NCI-H774 (cell line): ENCODE measurements at places on chromosomes 6 and 20.
A peak's percentile ranks its signal among the peaks of the same experiment; 100 is the strongest.

DNA sequence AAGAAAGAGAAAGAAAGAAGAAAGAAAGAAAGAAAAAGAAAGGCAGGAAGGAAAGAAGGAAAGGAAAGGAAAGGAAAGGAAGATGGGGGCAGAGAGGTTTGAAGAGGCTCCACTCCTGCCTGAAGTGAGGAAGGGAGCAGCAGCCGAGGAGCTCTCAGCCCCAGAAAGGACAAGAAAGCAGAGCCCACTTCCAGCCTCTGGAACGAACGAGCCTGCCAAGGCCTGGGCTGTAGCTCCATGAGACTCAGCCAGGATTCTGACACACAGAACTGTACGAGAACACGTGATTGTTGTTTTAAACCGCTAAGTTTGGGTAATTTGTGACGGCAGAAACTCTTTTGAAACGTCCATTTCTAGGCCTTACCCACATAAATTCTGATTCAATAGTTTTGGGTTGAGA, 69.5 kb downstream of the TTLL2 start:
- no peak for DNase-seq

GRCh38 chr20:52056203-52057062, 135.1 kb downstream of the ZFP64 start:
- no peak for DNase-seq

GRCh38 chr20:45300961-45301360, 5.7 kb upstream of the RBPJL start:
- no peak for DNase-seq

DNA sequence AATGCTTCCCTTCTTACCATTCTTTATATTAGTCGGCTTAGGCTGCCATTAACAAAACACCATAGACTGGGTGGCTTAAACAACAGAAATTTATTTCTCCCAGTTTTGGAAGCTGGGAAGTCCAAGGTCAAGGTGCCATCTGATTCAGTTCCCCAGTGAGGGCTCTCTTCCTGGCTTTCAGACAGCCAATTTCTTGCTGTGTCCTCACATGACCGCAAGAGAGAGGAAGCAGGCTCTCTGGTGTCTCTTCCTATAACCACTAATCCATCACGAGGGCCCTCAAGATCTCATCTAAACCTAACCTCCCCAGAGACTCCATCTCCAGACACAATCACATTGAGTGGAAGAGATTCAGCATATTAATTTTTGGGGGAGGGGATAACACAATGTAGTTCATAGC, 193.0 kb upstream of the SGK1 start:
- no peak for DNase-seq

DNA sequence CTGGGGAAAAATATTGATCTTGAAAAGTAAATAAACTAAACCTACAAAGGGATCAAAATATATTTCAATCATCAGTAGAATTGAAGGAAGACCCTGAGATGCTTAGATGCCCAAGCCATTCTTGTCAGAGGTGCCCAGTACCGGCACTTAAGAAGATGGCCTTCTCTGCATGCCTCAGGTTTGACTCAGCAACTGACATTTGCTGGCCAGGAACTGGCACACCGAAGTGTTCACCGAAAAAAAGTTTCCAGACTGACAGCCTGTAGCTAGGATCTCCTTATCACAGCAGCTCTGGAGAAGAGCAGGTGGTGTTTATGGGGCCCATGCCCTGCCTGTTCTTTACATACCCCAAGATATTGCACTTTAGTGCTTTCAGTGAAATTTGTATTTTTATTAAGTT, 203.2 kb downstream of the MOXD1 start:
- no peak for DNase-seq

GRCh38 chr20:2363587-2363986, 17.1 kb upstream of the TGM6 start:
- no peak for DNase-seq

GRCh38 chr20:62644802-62645496, 2.6 kb downstream of the SLCO4A1 start:
- DNase-seq, result no peak

- DNase-seq, result no peak
Measured at GRCh38 chr6:144335311-144335861, 50.3 kb downstream of the UTRN start.

DNA sequence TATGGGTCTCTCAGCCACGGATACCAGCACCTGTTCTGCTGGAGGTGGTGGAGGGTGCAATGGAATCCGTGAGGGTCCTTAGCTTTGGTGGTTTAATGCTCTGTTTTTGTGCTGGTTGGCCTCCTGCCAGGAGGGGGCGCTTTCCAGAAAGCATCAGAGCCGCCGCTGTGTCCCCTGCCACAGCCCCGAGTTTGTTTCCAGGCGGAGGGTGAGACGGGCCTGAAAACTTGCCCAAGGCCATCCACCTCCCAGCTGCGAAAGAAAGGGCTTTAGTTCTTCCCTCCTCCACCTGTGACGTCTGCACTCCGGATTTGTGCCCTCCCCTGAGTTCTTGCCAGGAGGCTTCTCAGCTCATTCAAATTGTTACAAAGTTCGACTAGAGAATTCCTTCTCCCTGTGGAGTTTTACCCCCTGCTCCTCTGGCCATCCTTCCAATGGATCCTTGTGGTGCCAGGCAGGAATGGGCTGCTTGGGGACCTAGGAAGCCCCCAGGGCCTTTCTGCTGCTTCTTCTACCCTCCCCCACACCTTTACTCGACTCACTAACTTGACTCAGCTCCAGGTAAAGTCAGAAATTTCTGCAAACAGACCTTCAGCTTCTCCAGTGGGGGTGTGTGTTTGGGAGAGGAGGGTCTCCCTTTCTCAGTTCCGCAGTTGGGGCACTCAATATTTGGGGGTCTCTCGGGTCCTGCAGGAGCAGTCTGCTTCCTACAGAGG, 873.7 kb downstream of the KIF16B start:
- no peak for DNase-seq

DNA sequence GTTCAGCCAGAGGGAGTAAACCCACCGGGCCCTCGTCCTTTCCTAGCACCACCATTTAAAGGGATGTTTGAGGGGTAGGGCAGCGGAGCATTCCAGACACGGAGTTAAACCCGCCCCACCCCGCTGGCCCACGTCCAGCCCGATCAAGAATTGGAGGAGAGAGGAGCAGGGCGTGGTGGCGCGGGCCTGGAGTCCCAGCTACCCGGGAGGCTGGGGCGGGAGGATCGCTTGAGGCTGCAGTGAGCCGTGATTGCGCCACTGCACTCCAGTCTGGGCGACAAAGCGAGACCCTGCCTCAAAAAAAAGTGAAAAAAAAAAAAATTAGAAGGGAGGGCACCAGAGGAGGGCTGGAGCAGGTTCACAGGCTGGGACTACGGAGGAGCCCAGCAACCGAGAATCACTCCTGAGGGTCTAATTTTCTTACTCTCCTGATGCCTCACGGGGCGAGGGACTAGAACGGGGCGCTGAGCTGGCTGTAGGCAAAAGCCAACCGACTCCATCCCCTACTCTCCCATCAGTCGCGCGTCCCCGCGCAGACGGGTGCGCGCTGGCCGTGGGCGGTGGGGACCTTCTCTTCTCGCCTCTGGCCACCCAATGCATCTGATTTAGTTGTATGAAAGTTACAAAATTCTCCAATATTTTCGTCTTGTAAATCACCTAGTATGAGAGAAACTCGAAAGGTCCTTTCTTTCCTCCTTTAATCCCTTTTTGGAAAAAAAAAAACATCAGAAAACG, 6.1 kb upstream of the HSPA1B start:
- peak; percentile 21 for DNase-seq

DNA sequence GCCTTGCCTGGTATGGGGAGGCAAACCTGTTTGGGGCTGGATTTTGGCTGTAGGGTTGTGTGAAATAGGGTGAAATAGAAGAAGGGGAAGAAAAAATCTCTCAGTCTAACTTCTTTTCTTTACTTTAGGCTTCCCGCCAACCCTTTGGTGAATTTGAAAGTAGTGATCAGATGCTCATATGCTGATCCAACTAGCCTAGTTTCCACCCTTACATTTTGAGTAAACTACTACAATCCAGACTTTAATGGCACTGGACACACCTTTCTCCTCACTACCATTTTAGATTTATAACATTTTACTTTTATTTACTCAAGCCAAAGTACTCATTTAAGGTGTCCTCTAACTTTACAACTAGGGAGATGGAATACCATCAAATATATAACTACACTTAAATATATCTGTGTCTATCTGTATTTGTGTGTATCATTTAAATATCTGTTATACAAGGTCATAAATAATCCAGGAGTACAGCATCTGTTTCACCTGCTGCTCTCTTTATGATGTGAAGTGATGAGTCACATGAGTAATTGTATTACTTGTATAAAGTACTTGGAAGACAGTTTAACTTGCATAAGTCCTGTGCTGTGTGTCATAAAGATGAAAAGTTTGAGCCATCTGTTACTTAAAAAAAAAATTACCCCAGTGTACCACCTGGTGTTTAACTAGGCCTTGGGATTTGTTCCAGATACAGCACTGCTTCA, 172.1 kb downstream of the CDKAL1 start:
- DNase-seq, result peak; percentile 78

DNA sequence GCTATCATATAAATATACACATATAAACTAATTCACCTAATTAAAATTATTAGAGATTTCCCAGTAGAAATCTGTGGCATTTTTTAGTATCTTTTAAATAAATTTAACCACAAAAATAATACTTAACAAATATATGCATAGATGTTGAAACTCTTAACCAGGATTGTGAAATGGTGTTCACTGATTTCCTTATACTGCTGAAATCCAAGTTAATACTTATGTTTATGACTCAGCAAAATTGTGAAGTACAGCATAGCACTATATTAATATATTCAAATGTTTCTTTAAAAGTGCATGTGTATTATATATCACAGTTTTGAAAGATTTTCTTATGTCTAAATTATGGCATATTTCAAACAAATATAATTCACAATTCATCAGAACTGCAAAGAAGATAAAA, 328.2 kb upstream of the MANEA start:
- DNase-seq, result no peak

DNA sequence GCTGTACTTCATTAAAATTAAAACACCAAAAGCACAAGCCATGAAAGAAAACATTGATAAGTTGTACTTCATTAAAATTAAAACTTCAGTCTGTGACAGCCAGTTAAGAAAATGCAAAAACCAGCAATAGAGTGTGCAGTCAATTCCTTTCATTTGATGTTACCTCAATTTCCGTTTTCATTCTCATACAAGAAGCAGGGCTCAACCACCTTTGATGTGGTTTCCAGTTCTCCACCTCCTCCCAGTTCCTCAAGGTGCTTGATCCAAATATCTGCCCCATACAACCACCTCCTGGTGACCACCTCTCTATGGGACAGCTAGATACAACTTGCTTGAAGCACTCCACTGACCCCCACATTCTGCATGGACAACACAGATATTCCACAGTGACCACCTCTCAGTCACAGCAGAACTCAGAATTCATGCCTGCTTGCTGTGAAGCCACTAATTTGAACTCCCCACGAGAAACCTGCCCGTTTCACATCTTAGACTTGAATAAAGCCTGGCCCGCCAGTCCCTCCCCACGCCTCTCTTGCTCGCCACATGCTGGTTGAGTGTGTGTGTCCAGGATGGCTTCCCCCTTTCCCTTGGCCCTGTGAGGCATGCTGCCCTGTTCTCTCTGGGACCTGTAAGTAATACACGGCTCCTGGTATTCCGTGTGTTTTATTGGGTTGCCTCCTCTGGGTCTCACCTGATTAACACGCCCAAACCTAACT, 66.1 kb downstream of the FAM50B start:
- no peak for DNase-seq

DNA sequence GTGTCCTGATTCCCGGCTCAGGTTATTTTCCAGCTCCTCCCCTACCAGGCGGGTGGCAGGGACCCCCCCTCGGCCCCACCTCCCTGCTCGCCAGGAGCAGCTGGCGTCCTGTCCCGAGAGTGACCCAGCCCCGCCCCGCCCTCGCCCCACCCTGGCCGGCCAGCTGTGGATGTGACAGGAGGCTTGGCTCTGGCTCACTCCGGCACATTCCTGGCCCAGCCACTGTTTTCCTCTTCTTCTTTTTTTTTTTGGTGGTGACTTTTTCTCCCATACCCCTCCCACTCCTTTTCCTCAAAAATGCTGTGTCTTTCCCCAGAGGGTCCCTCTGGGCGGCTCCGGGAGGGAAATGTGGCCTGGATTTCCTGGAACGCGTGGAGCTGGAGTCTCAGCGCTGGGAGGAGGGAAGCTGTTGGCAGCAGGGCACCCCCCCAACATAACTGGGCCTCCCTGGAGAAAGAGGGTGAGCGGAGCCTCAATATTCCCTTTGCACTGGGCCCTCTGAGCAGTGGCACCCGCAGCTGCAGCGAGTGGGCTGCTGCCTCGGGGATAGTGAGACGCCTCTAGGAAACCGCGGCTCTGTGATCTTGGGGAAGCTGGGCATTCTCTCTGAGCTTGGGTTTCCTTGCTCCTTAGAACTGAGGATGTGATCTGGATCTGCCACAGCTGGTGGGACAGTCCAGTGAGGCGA, 28.3 kb upstream of the CSNK2A1 start:
- DNase-seq, result no peak

GRCh38 chr20:5745416-5746030, 4.7 kb upstream of the SHLD1 start:
- DNase-seq, result no peak

DNA sequence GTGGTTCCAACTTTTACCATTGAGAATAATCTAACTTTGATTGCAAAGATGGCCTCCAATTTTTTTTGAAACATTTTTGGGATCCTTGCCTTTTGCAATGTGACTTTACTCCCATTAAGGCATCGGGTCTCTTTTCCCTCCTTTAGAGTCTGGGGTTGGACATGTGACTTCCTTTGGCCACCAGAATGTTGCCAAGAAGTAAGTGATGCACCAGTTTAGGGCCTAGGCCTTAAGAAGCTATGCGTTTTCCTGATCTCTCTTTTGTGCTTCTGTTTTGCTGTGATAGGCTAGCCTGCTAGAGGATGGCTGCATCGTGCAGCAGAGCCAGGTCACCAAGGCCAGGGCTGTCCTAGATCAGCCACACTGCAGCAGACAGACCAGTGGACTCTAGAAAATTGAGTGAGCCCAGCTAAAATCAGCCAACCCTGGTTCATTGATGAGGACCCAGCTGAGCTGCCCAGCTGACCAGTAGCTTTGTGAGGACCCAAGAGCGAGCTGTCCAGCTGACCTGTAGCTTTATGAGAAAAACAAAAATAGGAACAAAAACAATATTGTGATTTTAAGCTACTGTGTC, 594.0 kb upstream of the JAG1 start:
- no peak for DNase-seq

DNA sequence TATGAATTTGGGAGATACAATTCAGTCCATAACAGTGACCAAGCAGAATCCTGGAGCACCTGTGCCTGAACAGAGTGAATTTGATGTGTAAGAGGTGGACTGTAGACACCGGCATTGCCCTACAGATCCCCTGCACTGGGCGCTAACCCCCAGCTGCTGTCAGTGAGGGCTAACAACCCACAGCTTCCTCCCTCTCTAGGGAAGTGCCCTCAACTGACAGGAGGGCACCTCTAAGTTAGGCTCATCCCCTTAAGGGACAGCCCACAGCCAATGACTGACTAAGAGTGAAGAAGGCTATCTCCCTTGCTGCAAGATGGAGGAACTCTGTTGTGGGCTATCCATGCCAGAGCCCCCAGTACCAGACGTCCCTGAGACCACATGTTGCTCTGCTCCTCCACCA, 15.3 kb upstream of the BPIFB1 start:
- no peak for DNase-seq

DNA sequence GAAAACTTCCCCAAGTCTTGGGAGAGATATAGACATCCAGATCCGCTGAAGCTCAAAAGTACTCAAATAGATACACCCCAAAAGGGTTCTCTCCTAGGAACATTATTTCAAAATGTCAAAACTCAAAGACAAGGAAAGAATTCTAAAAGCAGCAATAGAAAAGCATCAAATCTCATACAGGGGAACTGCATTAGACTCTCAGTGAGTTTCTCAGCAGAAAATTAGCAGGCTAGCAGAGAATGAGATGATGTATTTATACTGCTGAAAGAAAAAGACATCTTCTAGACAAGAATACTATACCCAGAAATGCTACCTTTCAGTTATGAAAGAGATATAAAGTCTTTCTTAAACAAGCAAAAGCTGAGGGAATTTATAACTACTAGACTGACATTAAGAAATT, 75.5 kb upstream of the RIMS1 start:
- no peak for DNase-seq
